ENCODE measurements at places on chromosomes 3 and 15. TPM values are rescaled to one million over a fixed set of nuclear protein-coding genes. Genes with fewer than 3 reads are reported as not detected.

Gene XXYLT1
- polyA plus RNA-seq = 13.5 TPM

Gene CCDC54
- not detected for polyA plus RNA-seq

Gene CLDN18
- polyA plus RNA-seq = 0.19 TPM

Gene SLC22A13
- 0.26 TPM for polyA plus RNA-seq

Gene CELSR3
- 8.3 TPM for polyA plus RNA-seq

Gene NME9
- polyA plus RNA-seq = 2.0 TPM

- 0 out of 2 replicates have a peak, but pooled peaks cover 3% of the 10 kb centered on the region for H3K27me3 ChIP-seq
- peaks cover 21% of the 10 kb centered on the region for H3K4me1 ChIP-seq
- no peak overlapping the region for H3K4me3 ChIP-seq
- DNase-seq = peak; percentile 53
- no peak overlapping the region for H3K27ac ChIP-seq
- H3K36me3 ChIP-seq = no peaks in the 10 kb centered on the region
Observed at GRCh38 chr15:89444241-89445225, 51.9 kb downstream of the RHCG start.

DNA sequence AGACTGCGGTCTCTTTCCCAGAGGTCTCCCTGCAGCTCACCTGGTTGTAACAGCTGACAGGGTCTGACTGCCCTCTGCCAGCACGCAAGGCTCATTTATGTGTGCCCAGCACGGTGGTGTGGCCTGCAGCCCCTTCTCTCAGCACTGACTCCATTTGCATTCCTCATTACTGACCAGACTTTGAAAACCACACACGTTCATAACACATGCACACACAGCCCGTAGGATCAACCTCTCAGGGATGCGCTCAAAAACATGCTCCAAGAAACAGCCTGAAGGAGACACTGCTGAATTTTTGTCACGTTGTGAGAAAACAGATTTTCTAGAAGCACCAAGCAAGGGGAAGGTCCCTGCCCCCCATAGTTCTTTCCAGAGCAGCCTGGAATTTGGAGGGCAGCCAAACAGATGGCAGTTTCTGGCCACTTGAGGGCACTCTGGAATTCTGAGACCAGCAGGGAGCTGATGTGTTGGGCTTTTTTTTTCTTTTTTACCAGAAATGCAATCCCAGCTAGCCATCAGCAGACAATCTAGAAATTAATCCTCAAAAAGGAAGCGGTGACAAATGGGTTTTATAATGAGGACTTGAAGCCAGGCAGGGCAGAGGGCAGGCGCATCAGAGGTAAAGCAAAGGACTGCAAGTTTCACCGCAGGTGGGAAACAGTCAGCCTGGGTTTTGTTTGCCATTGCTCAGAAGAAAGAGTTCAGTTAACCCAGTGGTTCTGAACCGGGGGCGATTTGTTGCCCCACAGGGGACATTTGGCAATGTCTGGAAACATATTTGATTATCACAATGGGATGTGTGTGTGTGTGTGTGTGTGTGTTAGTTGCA, 170.5 kb upstream of the PROK2 start:
- H3K36me3 ChIP-seq = no peaks in the 10 kb centered on the region
- H3K4me1 ChIP-seq = peaks cover 14% of the 10 kb centered on the region
- no peak overlapping the region for H3K27ac ChIP-seq
- H3K4me3 ChIP-seq = no peak overlapping the region

- no peaks in the 10 kb centered on the region for H3K27me3 ChIP-seq
- H3K4me3 ChIP-seq = no peak overlapping the region
- no peak for DNase-seq
- H3K36me3 ChIP-seq = no peaks in the 10 kb centered on the region
- H3K27ac ChIP-seq = no peak overlapping the region
- no peaks in the 10 kb centered on the region for H3K4me1 ChIP-seq
Observed at GRCh38 chr3:71629711-71630110, 46.2 kb upstream of the FOXP1 start.

- DNase-seq = no peak
- H3K27ac ChIP-seq = no peak overlapping the region
- no peaks in the 10 kb centered on the region for H3K36me3 ChIP-seq
- H3K27me3 ChIP-seq = no peaks in the 10 kb centered on the region
Observed at GRCh38 chr3:176987901-176988650, 209.2 kb downstream of the TBL1XR1 start.

DNA sequence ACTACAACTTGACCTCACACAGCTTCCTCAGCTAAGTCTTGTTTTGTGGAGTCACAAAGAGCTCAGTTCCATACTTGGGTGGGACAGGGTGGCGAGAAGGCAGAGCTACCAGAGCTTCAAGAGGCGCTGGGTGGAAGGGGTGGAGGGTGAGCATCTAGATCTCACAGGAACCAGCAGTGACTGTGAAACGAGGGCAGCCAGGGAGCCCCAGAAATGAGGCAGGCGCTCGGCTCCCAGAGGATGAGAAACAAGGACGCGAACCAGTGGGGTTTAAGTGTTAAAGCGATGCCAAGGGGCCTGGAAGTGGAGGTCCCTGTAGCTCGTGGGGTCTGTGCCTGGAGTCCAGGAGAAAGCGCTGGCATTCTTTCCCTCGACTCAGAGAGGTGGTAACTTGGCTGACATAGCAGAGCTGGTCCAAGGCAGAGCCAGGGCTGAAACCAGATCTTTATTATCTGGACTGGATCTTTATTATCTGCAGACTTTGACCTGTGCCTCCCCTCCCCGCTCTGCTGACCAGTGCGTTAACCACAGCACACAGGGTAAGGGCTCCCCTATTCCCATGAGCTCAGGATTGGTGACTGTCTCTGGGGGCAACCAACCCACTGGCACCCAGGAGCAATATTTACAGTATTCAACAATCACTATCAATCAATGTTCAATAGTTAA, 26.2 kb upstream of the TRPM1 start:
- H3K4me1 ChIP-seq = no peaks in the 10 kb centered on the region
- no peak overlapping the region for H3K27ac ChIP-seq
- H3K36me3 ChIP-seq = no peaks in the 10 kb centered on the region
- H3K4me3 ChIP-seq = no peak overlapping the region

DNA sequence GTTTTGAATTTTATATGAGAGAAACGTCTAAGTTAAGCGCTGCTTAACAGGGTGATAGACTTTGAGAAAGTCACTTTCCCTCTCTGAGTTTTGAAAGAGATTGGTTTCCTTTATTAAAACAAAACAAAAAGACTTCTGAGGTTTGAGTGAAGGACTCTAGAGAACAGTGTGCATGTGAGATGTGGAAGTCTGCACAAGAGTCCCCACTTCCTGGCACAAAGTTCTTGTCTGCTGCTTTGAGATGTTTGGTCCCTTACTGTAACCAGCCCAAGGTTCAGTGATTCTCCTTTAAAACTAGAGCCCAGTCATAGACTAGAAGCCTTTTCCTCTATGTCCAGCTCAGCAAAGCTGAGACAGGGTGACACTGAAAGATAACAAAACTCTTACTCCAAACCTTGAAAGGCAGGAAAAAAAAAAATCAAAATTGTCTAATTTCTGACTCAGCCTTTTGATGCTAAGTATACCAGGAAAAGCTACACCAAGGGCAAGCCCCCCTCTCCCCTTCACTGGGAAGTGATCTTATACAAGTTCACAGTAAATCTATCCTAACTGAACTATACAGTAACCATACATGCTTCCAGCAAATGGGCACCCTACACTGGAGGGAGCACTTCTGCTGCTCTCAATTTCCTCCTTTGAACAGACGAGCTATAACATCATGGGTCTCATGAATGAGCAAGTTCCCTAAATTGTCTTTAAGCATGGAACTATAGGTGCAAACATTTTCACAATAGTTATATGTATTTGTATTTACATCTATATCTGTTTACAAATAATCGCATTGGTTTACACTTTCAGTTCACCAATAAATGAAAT, 2.3 kb downstream of the POPDC2 start:
- no peak overlapping the region for H3K27ac ChIP-seq
- H3K27me3 ChIP-seq = no peaks in the 10 kb centered on the region

DNA sequence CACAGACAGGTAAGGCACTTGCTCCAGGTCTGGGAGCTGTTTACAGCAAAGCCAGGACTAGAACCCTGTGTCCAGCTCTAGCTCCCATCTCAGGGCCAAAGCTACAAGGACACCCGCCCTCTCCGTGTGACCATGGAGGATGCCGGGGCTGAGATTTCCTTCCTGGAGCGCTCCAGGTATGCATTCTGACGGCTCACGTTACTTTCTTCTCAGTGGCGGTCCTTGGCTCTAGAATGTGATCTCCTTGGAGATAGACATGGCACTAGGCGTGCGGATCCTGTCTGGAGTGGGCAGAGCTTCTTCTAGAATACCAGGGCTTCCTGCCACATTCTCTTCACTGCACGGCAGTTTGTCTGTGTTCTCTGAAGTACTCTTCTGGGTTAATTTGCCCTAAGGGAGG, 185.7 kb downstream of the OPA1 start:
- peaks cover 36% of the 10 kb centered on the region for H3K4me1 ChIP-seq
- no peak overlapping the region for H3K27ac ChIP-seq
- no peaks in the 10 kb centered on the region for H3K36me3 ChIP-seq
- H3K4me3 ChIP-seq = no peak overlapping the region

- no peaks in the 10 kb centered on the region for H3K36me3 ChIP-seq
- DNase-seq = no peak
- H3K27ac ChIP-seq = no peak overlapping the region
- no peak overlapping the region for H3K4me3 ChIP-seq
- H3K4me1 ChIP-seq = peaks cover 20% of the 10 kb centered on the region
- H3K27me3 ChIP-seq = no peaks in the 10 kb centered on the region
Observed at GRCh38 chr15:101124731-101125451, 127.0 kb downstream of the CHSY1 start.

GRCh38 chr15:80996247-80996646, 4.5 kb upstream of the TLNRD1 start:
- no peak overlapping the region for H3K27ac ChIP-seq
- H3K36me3 ChIP-seq = no peaks in the 10 kb centered on the region
- H3K4me1 ChIP-seq = peaks cover 12% of the 10 kb centered on the region
- H3K27me3 ChIP-seq = peaks cover 12% of the 10 kb centered on the region
- DNase-seq = peak; percentile 74

GRCh38 chr15:52011711-52012144, 7.3 kb upstream of the MAPK6 start:
- H3K27ac ChIP-seq = no peak overlapping the region
- DNase-seq = no peak
- no peaks in the 10 kb centered on the region for H3K36me3 ChIP-seq

DNA sequence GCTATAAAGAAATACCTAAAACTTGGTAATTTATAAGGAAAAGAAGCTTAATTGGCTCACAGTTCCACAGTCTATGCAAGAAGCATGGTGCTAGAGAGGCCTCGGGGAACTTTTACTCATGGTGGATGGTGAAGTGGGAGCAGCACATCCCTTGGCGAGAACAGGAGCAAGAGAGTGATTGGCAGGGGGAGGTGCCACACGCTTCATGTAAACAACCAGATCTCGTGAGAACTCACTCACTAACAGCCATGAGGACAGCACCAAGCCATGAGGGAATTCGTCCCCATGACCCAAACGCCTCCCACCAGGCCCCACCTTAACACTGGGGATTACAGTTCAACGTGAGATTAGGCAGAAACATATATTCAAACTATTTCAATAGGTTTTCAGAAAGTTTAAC, 28.0 kb downstream of the GABRB3 start:
- peaks cover 25% of the 10 kb centered on the region for H3K4me1 ChIP-seq
- no peak overlapping the region for H3K27ac ChIP-seq
- no peak overlapping the region for H3K4me3 ChIP-seq
- no peaks in the 10 kb centered on the region for H3K36me3 ChIP-seq
- DNase-seq = peak; percentile 73

DNA sequence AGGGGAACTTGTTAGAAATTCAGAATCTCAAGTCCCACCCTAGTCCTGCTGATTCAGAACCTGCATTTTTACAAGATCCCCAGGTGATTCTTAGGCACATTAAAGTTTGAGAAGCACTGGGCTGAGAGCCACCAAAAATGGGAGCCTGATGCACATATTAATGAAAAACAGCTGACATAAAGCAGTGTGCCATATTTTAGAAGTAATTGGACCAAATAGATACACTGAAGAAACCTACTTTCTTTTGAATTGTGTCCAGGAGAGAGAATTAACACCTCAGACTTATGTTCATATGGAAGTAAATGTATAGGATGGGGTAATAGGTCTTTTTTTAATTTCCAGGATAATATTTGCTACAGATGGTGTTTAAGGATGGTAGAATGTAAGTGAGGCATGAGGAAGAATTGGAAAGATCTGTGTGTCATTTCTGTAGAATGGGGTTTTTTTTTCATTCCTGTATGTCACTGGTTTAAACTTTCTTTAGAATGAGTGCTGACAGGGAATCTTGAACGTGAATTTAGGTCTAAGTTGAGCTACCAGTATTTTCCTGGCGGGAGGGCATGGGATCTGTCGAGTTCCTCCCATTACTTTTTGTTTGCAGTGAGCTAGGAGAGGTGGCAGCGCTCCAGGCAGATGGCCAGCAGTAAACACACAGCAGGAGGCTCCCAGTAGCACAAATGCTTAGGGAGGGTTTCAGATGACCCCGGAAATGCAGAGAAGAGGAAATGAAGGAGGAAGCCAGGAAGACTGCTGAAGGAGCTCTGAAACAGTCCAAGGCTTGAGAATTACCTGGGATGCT, 185.6 kb downstream of the PLCL2 start:
- H3K4me1 ChIP-seq = peaks cover 28% of the 10 kb centered on the region
- no peak overlapping the region for H3K27ac ChIP-seq
- DNase-seq = peak; percentile 57
- no peaks in the 10 kb centered on the region for H3K27me3 ChIP-seq
- H3K4me3 ChIP-seq = no peak overlapping the region

GRCh38 chr3:44969154-44969827, 6.7 kb downstream of the ZDHHC3 start:
- no peak overlapping the region for H3K27ac ChIP-seq
- H3K4me3 ChIP-seq = no peak overlapping the region
- no peaks in the 10 kb centered on the region for H3K27me3 ChIP-seq
- H3K36me3 ChIP-seq = no peaks in the 10 kb centered on the region

Data from GM23338 (cell line).